Osteoblast (primary cell): ENCODE measurements at places on chromosomes 2 and 18. TPM values are rescaled to one million over a fixed set of nuclear protein-coding genes. Genes with fewer than 3 reads are reported as not detected.

- DNase-seq, result no peak
These were observed 69.1 kb upstream of the NFATC1 start for GRCh38 chr18:79326413-79327198.

- DNase-seq, result no peak
These were observed 355.6 kb downstream of the NBAS start for GRCh38 chr2:15205562-15205961.

The LIMS3 gene
- 3.2 and 7.2 TPM in 2 replicates for total RNA-seq

The BMP10 gene
- total RNA-seq, result not detected in 2 replicates

GRCh38 chr2:100344433-100344832 is 22.1 kb upstream of the LONRF2 start:
- DNase-seq, result no peak

GRCh38 chr18:74230922-74231714 is 60.6 kb downstream of the CYB5A start:
- DNase-seq, result no peak

DNA sequence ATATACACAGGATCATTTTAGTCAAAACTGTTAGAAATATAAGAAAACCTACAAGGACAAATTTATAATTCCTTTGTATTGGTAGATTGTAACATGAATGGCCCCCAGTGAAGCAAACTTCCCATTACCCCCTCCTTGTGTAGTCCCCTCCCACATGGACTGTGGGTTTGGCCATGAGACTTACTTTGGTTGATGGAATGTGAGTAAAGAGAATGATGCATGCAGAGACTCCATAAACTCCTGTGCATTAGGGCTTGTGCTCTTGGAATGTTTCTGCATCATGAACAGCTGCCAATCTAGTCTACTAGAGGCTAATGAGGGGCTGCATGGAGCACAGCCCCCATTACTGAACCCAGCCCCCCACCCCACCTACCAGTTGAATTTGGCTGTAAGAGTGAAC is 8.3 kb upstream of the TGFA start:
- DNase-seq, result no peak

DNA sequence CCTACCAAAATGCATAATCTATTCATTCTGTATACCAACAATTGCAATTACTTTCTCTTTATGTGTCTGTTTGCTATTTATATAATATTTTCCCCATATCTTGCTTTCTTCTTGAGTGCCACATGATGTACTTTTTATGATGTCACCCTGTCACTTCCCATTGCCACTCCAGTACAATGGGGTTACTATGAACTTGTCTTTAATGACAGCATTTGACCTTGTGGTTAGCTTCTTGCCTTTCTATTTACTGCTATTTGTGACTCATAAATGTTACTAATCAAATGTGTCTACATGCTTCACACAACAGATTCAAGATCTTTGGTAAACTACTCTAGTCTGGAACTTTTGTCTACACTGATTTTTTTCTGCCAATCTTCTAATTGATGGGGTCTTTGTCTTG is 486.3 kb downstream of the NR4A2 start:
- DNase-seq, result no peak

The PRADC1 gene
- 11.2 and 15.9 TPM in 2 replicates for total RNA-seq

GRCh38 chr2:86350751-86351150 is 13.3 kb upstream of the REEP1 start:
- DNase-seq, result no peak

DNA sequence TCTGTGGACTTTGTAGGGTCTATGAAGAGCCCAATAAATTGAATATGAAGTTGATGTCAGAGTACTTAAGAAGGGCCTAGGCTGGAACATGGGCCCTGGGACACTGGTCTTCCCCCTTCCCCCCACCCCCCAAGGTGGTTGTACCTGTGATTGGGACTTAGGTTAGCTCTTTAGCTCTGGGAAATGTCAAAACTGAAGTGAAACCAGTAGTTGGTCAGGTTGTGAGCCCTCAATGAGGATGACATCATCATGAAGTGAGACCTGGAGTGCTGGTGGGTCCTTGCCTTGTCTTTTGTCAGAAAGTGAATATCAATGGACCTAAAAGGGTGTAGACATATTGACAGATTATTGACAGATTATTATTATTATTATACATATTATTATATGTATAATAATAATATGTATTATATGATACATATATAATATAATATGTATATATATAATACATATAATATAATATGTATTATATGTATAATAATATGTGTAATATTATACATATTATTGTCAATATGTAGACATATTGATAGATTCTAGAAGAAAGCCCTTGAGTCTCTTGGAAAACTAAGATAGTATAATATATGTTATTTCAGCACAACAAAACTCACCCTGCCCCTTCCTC is 5.4 kb downstream of the MARS2 start:
- no peak for DNase-seq

The GREB1 gene
- 1.1 and 1.2 TPM in 2 replicates for total RNA-seq

GRCh38 chr2:229179628-229180027 is 91.5 kb downstream of the PID1 start:
- no peak for DNase-seq

DNA sequence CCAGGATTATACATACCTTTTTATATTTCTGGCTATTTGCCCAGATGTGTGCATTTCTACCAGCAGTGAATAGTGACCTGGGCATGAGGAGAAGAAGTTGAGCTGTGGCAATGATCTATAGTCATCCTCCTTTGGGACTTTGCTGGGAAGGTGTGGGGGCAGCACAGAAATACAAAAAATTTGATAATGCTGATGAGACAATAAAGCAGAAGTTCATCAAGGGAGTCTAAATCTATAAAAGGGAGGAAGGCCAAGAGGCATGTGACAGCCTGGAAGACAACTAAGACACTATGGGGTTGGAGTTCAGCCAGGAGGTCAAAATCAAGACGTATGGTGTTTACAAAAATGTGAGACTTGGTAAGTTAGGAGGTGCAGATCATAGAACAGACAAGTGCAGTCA is 52.2 kb downstream of the FSHR start:
- DNase-seq, result no peak

The DOK6 gene
- total RNA-seq, result 2.7 and 3.6 TPM in 2 replicates

DNA sequence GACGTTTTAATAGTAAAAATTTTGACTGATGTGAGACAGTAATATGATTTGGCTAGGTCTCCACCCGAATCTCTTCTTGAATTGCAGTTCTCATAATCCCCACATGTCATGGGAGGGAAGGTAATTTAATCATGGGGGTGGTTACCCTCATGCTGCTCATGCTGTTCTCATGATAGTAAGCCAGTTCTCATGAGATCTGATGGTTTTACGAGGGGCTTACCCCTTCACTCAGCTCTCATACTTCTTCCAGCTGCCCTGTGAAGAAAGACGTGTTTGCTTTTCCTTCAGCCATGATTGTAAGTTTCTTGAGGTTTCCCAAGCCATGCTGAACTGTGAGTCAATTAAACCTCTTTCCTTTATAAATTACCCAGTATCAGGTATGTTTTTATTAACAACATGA is 327.0 kb upstream of the CDH7 start:
- no peak for DNase-seq

- DNase-seq, result no peak
These were observed 66.5 kb downstream of the EIF2AK3 start for GRCh38 chr2:88560619-88561307.

The NDC80 gene
- 2.2 and 3.5 TPM in 2 replicates for total RNA-seq

The MXD1 gene
- 13.8 and 14.5 TPM in 2 replicates for total RNA-seq

The IL1RL1 gene
- under 0.01 and 0.29 TPM in 2 replicates for total RNA-seq

- no peak for DNase-seq
These were observed 127.0 kb downstream of the CCBE1 start for GRCh38 chr18:59570101-59570775.

The LBX2 gene
- 4.1 and 5.4 TPM in 2 replicates for total RNA-seq

DNA sequence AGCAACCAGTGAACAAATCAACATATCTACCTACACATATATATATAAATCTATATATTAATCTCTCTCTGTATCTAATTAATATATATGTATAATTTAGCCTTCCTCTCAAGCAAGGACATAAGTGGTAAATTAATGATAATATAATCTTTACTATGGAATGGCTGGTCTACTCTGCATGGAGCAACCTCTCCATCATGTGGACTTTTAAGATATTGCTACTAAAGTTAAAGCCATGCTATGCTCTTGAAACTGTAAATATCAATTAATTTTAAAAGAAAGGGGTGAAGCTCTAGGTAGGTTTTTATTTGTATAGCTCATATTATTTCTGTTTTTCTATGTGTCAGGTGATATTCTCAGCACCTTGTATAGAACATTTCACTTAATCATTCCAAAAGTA is 147.0 kb downstream of the PPP1R1C start:
- DNase-seq, result no peak

GRCh38 chr18:75204269-75204731 is 4.6 kb downstream of the PTGR3 start:
- DNase-seq, result peak; percentile 93
